Activated CD8-positive, alpha-beta T cell treated with anti-CD3 and anti-CD28 coated beads for 36 hours (primary cell): ENCODE measurements at places on chromosomes 3 and 15. TPM values are rescaled to one million over a fixed set of nuclear protein-coding genes. Genes with fewer than 3 reads are reported as not detected.

SLC22A13 gene
- 0.31 TPM for total RNA-seq

KNG1 gene
- total RNA-seq = not detected

MCCC1 gene
- total RNA-seq = 38.0 TPM

ADAMTS7 gene
- total RNA-seq = 0.23 TPM

PRC1 gene
- total RNA-seq = 83.1 TPM

CPN2 gene
- not detected for total RNA-seq

GOLIM4 gene
- 6.4 TPM for total RNA-seq

RBM5 gene
- 106 TPM for total RNA-seq

SLC2A2 gene
- total RNA-seq = not detected

MEIS2 gene
- total RNA-seq = not detected

AGBL1 gene
- not detected for total RNA-seq

SLC6A11 gene
- not detected for total RNA-seq

SCAANT1 gene
- not detected for total RNA-seq

PARP15 gene
- total RNA-seq = 14.0 TPM

HCLS1 gene
- total RNA-seq = 199 TPM

ARPIN gene
- not detected for total RNA-seq

GOLGA6L6 gene
- total RNA-seq = not detected

RNF13 gene
- total RNA-seq = 26.3 TPM

PROS1 gene
- 0.20 TPM for total RNA-seq

SRGAP3 gene
- total RNA-seq = 1.8 TPM

PLA2G4D gene
- total RNA-seq = not detected

IMP3 gene
- 105 TPM for total RNA-seq

ARL8B gene
- 38.9 TPM for total RNA-seq

GOLGA8S gene
- total RNA-seq = 0.16 TPM

ALDH1L1 gene
- total RNA-seq = not detected

CHRFAM7A gene
- total RNA-seq = 0.77 TPM

AGTR1 gene
- not detected for total RNA-seq

PTH1R gene
- not detected for total RNA-seq

BCHE gene
- total RNA-seq = not detected

PLD1 gene
- total RNA-seq = 0.86 TPM

FAM81A gene
- total RNA-seq = 1.2 TPM

TM4SF4 gene
- total RNA-seq = not detected
